Stimulated activated CD8-positive, alpha-beta memory T cell treated with anti-CD3 and anti-CD28 coated beads, Interleukin-15, amount 100 ng/mL, for 24 hours (primary cell): ENCODE measurements at places on chromosomes 1 and 21.

- no peak for DNase-seq
These were observed 17.8 kb downstream of the SLAMF7 start for GRCh38 chr1:160756849-160757201.

DNA sequence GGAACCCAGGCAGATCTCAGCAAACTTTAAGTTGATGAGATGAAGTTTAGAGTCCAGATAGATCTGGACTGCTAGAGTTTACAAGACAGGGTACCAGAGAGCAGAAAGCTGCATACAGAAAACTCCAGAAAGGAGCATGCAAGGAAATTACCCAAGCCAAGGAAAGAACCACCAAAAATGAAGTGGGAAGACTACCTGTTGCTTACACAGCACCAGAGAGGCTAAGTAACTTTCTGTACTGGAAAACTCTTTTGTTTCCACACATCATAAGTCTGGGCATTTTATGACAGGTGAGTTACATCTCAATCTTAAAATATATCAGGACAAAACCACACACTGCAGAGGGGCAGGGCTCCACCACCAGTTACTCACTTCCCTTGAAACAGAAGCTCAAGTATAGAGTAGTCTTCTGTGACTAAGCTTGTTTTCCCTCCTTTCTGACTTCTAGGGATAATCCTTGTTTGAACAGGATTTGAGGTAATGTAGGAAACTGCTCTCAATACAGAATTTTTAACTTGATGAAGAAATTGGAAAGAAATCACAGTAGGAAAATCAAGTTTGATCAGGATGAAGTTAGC is 17.4 kb upstream of the GJA9 start:
- no peak for DNase-seq

GRCh38 chr1:239262538-239262937 is 123.8 kb upstream of the CHRM3 start:
- no peak for DNase-seq

DNA sequence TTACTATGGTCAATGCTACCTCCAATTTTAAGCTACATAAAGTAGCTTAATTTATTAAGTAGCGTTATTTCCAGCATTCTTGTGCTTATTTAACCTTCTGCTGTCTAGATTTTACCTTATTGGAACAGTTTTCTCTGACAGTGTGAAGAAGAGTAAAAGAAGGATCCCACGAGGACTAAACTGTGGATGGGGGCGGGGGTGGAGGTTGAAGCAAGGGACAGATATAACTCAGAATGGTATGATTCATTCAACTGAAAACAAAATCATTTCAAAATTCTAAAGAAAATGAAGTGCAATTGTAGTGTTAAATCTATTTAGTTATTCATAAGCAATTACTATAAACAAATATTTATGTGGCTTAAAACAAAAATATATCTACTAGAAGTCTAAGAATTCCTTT is 11.5 kb upstream of the VAV3 start:
- DNase-seq = no peak

GRCh38 chr1:2601721-2602303 is 15.2 kb downstream of the PRXL2B start:
- no peak for DNase-seq

DNA sequence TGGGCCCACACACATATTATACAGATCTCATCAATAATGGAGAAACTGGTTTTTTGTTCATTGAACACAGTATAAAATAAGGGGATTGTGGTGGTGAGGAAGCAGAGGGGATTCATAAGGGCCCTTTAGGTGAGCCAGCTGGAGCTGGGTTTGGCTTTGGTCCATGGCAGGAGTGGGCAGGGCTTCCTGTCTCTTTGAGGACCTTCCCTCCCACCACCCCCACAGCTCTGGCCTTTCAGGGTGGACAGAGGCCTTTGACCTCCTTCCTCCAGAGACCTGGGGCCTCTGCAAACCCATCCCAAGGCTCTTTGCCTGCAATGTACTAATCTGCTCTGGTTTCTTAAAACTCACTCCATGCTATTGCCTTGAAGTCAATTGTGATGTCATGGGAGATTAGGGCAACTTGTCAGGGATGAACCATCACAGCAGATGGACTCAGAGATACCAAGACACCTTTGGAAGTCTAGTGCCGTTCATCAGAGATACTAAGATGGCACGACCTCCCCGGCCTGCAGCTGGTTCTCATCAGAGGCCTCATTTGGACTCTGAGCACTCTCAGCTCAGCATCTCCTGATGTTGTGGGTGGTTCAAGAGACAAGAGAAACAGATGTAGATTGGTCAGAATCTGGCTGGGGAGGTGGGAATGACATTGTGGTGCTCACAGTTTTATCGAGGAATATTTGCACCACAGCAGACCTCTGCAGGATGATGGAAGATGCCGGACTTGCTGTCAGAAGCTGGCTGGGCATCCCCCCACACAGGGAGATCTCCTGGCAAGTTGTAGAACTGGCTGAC is 37.9 kb downstream of the LHX4 start:
- DNase-seq = no peak

DNA sequence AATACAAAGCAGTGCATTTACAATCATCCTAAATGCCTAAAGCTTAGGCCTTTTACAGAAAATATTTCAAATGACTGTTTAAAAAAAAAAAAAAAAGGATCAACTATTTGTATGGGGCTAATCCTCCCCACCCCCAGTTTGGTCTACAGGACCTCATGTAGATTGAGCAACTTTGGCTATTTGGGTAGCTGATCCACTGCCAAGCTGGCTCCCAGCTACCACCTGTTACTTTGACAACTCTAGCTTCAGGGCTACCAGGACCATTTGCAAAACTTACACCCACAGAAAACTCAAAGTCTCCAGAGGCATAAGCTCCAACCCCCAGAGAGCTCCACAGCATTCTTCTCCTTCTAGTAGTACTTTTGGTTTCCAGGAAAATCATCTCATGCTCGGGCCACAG is 29.4 kb downstream of the JAK1 start:
- no peak for DNase-seq

DNA sequence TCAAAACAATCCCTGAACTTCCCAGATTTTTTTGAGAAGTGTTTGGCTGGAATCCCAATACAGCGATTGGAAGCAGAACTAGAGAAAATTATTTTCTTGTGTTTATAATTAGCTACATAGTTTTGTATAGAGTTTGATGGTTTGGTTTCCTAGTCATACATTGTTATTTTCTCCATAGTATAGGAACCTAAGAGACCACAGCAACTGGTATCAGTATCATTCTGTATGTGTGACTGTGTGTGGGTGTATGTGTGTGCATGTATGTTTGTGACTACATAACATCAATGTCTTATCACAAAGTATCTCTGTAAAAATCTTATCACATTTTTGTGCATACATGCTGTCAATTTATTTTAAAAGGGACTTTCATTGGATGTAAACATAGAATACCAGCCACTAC is 780.5 kb downstream of the MRPL39 start:
- no peak for DNase-seq

- no peak for DNase-seq
These were observed 97.8 kb downstream of the MRPL37 start for GRCh38 chr1:54297596-54298283.

DNA sequence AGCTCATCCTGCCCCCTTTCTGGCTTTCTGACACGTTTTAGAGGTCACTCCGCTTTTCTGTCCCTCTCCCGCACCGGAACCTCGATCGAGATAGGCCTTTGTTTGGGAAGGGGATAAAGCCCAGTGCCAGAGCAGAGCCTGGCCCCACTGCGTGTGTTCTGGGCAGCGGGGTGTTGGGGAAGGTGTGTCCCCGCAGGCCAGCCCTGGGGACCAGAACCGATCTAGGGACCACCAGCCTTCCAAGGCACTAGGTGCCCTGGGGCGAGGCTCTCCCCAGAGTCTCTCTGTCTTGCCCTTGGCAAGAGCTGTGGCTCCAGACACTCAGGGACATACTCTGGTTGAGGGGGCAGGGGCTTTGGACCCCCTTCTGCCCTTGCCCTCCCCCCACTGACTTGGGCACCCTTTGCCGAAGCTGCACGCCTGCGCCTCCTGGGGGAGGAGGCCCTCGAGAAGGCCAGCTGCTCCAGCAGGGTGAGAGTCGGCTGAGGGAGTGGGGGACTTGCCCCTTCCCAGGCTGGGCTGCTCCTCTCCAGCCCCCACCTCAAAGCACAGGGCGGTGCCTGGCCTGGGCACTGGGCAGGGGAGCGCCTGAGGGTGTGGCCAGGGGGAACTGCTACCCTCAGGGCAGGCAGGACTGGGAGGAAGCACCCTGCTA is 16.4 kb downstream of the PRXL2B start:
- DNase-seq = no peak

DNA sequence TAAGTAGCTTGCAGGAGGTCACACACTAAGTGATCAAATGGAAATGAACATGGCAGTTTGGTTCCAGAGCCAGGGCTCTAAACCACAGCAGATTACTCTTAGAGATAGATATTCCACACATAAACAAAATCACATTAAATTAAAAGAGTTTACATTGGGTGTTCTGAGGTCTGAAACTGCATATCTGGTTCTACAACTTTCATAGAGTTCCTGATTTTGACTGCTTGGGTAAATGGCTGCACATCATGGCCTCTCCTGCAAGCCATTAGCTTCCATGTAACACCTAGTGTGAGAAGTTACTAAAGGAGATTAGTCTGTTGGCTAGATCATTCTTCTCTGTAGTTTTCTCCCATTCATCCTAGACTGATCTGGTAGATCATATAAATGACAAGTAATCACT is 12.8 kb upstream of the XCL2 start:
- DNase-seq = no peak

- DNase-seq = no peak
These were observed 204.9 kb upstream of the JUN start for GRCh38 chr1:58988752-58989151.
